NCI-H2081 treated with DMSO at 0.1 percent for 48 hours (cell line): ENCODE measurements at places on chromosomes 16 and 17.
A peak's percentile ranks its signal among the peaks of the same experiment; 100 is the strongest.

DNA sequence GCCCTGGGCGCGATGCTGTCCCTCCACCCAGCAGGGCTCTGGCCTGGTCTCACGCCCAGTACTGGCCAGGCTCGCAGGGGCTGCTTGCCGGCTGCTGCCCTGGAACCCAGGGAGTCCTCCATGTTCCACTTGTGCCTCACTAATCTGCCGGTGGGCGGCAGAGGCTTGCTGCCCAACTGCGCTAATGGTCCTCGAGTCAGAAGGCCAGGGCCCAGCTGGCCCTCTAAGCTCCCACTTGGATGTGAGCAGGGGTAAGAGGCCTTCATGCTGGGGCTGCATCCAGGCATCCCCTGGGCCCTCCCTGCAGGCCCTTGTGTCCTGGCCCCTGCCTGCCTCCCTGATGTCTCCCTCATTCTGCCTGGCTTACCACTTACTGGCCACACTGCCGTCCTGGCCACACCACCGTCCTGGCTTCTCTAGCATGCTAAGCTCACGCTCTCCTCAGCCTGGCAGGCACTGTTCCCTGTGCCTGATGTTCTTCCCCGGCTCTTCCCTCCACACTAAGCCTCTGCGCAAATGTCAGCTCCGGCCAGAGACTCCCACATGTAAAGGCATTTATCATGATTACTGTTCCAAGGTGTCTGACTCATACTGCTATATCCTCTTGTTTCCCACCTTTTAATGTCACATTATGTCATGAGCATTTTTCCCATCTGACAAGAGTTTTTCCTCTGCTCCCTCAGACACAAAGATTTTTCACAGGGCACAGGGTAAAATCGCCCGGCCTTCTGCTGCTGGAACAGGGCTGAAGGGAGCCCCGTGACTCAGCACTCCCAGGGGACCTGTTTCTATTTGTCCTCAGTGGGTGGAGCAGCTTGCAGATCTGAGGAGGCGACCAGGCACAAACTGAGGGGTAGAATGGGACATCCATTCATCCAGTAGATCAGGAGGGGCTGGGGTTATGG lies 15.9 kb downstream of the B9D1 start:
- DNase-seq: no peak

DNA sequence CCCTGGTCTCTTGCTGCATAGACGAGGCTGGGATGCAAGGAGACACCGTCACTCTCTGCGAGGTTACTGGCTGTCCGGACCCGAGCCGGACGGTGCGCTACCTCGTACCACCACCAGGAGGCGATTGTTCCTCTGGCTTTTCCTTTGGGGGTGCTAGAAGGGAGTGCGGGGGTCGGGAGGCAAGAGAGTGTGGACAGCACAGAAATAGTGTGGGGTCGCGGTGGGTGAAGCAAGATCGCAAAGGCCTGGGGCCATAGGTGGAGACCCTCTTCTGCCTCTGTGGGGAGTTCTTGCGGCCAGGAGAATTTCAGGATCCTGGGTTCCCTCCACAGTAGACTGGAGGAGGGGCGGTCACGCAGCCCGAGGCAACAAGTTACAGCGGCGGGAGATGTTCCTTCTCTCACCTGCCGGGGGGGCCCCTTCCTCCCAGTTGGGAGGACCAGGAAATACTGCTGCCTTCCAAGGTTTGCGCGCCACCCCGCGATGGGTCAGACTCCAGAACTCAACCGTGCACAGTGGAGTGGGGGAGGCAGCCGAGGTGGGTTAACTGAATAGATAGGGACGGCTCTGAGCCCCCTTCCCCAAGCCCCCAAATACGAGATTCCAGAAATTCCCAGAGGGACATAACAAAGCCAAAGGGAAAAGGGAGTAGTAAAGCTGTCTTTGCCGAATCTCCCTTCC lies 6.9 kb downstream of the PHOSPHO1 start:
- DNase-seq: no peak

DNA sequence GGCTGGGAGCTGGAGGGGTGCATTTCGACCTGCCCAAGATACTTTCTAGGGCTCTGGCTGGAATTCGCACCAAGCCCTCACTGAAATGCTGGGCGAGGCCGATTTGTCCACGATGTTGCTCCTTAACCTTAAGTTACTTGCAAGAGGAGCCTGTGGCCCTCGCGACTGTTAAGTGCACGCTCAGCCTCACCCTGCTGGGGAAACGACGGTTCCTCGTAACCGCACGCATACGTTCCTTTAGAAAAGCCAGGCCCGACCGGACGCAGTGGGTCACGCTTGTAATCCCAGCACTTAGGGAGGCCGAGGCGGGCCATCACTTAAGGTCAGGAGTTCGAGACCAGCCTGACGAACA lies 607 bp upstream of the NCOR1 start:
- no peak for DNase-seq

- no peak for DNase-seq
Measured at GRCh38 chr16:1723450-1724147, 17.6 kb downstream of the MAPK8IP3 start.

- DNase-seq: no peak
Measured at GRCh38 chr17:10743316-10744009, 13.6 kb upstream of the TMEM220 start.

GRCh38 chr17:42274812-42275526 lies 1.2 kb downstream of the STAT5B start:
- no peak for DNase-seq

DNA sequence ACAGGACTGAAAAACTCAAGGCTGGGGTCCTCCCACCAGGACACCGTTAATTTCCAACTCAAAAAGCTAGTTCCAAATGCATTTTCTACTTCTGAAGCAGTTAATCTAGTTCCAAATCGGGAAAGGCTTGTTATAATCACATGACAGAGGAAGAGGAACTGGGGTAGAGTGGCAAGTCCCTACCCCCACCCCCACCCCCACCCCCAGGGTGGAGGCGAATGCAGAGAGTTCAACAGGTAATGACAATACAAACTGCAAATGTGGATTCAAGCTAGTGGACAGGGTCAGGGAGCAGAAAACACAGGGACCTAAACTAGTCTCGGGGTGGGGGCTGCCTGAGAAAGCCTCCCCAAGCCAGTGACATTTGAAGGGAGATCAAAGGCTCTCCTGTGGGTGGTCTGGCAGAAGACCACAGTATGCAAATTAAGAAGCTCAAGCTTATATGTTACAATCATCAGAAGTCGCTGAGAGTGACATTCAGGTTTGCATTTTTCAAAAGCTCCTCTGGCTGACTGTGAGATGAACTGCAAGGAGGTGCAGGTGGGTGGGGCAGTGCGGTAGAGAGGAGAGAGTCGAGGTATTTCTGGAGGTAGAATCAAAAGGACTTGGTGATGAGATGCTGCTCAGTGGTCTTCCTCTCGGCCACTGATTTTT lies 56.4 kb upstream of the SLC25A19 start:
- no peak for DNase-seq

DNA sequence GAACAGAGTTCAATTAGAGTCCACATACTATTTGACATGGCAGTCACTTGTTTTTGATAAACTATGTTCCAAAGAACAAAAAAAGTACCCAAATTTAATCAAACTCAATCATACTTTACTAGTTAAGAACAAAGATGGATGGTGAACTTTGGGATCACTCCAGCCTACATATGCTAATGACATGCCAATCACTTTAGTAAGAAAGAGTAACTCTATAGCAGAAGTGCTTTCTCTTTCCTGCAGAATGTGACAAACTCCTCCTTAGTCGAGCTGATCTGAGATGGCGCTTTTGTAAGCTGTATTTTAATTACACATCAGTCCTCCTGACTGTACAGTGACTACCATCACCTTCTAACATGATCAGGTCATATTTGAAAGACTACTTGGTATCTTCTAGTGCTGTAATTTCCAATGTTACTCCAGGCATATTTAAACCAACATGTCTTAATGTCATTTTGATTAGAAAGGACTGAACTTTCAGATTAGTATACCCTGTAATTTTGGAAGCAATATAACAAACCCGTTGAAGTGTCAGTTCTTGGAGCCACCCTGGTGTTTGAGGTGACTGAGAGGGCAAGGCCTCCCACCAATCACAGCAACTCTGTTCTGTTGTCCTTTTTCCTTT lies 4.1 kb downstream of the NETO2 start:
- no peak for DNase-seq

- DNase-seq: no peak
Measured at GRCh38 chr17:1627982-1628855, at the start of gene SLC43A2. TSS of gene SLC43A2 (minus strand) at chr17:1628834. CDS start at chr17:1627874, 960 bp downstream.

GRCh38 chr17:49987681-49988441 lies 7.2 kb downstream of the DLX3 start:
- no peak for DNase-seq

GRCh38 chr17:68398691-68399637 lies 58.3 kb downstream of the WIPI1 start:
- peak; percentile 45 for DNase-seq

- DNase-seq: no peak
Measured at GRCh38 chr17:17766077-17766743, 70.6 kb downstream of the SREBF1 start.

DNA sequence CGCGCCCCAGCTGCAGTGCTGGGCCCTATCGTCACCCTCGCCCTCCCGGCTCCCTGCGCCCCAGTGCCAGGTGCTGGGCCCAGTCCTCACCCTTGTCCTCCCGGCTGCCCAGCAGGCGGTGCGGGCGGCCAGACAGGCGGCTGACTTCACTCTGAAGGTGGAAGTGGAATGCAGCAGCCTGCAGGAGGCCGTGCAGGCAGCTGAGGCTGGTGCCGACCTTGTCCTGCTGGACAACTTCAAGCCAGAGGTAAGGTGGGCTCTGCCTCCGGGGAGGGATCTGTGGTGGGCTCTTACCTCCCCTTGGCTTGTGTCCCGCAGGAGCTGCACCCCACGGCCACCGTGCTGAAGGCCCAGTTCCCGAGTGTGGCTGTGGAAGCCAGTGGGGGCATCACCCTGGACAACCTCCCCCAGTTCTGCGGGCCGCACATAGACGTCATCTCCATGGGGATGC lies 17.9 kb downstream of the QPRT start:
- DNase-seq: no peak

DNA sequence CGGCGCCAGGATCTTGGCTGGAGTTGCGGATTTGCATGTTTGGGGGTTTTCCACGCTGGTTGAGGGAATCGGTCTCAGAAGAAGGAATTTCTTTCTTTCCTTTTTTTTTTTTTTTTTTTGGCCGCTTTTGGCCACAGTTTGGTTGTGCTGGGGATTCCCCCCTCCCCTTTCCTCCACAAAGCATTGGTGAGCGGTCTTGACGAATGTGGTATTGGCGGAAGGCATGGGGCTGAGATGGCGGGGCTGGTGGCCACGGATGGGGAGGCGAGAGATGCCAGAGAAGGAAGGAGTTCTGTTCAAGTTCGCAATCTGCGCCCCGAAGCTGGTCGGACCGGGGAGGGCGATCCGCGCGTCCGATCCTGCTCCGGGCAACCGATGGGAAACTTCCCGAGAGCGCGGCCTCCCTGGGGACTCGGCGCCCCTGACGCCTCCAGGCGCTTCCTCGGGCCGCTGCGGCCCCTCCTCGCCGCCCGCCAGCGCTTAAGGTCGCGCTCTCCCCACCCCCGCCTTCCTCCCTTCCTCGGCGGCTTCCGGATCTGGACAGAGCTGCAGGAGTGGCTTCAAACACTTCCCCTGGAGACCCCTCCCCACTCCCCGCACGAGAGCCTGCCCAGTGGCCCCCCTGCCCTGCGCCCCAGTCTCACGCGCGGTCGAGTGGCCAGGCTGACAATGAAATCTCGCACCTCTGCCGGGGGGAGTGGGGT lies 43.2 kb downstream of the RAI1 start:
- no peak for DNase-seq

DNA sequence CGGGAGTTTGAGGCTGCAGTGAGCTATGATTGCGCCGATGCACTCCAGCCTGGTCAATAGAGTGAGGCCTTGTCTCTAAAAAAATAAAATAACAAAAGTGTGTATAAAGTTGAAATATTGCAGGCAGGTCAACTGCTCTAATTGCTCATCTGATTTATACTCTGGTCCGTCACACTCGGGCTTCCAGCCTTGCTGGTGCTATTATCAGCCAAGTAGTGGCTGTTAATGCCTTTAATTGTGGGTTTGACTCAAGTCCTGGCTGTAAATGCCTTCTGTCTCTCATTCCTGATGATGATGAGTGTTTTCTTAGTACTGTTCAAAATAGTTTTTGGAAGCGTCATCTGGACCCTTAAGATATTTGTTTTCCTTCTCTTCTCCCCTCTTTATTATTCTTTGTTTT lies 18.4 kb downstream of the SYT17 start:
- DNase-seq: no peak

DNA sequence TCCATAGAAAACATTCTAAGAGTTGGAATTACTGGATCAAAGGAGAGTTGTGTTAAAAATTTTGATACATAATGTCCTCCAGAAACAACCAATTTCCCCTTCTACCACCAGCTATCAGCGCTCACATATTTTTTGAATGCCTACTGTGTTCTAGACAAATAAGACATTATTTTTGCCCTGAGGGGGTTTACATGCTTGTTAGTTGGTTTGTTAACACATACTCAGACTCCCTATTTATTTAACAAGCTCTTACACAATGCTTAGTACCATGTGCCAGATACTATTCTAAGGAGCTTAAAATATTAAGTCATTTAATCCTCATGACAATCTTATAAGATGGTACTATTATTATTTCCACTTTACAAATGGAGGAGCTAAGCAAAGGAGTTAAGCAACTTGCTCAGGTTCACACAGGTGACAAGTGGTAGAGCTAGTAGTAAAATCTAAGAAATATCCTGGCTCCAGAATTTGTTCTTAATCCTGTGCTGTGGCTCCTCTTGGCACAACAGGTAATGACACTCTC lies 194.2 kb downstream of the UTP18 start:
- DNase-seq: no peak

DNA sequence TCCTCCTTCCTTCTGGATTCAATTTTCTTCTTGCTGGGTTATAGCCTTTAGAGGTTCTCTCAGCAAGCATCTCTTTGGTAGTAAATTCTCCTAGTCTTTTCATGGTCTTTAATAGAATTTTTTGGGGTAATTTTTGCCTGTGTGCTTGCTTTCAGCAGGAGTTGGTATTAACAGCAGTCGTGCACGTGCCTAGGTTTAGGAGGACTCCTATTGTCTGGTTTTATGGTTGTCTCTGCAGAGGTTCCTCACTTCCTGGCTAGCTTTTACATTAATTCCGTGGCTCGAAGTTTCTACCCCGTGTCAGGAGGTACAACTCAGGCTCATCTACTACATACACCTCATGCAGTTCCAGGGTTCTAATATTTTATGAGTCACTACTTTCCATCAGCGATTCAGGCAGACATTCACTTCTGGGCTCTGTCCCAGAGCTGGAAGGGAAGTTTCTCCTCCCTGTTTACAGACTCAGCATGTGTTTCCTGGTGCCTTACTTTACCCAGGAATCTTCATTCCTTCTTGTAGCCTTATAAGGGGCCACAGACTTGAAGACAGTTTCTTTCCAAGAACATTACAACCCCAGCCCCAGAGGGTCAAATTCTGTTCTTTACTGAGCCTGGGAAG lies 643.6 kb downstream of the HS3ST4 start:
- no peak for DNase-seq
